ENCODE measurements at places on chromosomes 7 and 10. TPM values are rescaled to one million over a fixed set of nuclear protein-coding genes. Genes with fewer than 3 reads are reported as not detected.

Gene DDC
- not detected for total RNA-seq

Gene SMO
- total RNA-seq: 22.2 TPM

Gene LRRD1
- 0.65 TPM for total RNA-seq

Gene GBX1
- total RNA-seq: not detected

Gene AEBP1
- 216 TPM for total RNA-seq

Gene OPALIN
- not detected for total RNA-seq

Gene NODAL
- total RNA-seq: not detected

Gene NPTX2
- total RNA-seq: 0.43 TPM

Gene MRLN
- not detected for total RNA-seq

Gene IL15RA
- 3.3 TPM for total RNA-seq

Data from articular chondrocyte of knee joint (primary cell).